ENCODE measurements at places on chromosomes 16 and 17.

GRCh38 chr17:21843318-21843865, 151.1 kb downstream of the KCNJ18 start:
- DNase-seq: no peak

DNA sequence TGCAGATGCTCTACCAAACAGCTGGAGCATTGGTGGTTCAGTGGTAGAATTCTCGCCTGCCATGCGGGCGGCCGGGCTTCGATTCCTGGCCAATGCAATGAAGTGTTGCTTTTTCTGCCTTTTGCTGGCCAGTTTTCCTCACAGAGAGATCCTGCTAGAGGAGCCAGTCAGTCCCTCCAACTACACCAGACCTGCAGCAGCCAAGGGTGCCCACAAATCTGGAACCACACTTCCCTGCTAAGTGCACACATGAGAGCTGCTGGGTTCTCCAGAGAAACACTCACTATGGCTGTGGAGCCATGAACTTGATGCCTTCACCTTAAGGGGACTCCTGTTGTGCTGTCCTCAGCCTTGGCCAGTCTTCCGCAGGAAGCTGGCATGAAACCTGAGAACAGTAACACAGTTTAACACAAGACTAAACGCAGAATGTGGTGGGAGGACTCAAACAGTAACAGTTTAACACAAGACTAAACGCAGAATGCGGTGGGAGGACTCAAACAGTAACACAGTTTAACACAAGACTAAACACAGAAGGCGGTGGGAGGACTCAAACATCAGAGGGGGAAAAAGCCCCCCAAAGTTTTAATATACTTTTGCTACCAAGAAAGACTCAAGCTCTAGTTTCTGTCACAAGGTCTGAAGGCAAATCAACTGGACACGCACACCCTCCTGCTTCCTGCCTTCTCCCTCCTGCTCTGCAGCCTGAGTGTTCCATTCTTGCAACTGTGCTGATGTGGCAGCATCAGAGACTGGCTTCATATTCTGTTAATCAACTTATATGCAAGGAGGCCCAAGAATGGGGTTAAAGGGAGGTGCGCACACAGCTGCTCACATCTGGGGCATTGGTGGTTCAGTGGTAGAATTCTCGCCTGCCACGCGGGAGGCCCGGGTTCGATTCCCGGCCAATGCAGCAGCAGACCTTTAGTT, 12.0 kb downstream of the VAC14 start:
- no peak for DNase-seq

- DNase-seq: peak; percentile 67
Measured at GRCh38 chr16:56999409-57000270, 10.3 kb downstream of the NLRC5 start.

DNA sequence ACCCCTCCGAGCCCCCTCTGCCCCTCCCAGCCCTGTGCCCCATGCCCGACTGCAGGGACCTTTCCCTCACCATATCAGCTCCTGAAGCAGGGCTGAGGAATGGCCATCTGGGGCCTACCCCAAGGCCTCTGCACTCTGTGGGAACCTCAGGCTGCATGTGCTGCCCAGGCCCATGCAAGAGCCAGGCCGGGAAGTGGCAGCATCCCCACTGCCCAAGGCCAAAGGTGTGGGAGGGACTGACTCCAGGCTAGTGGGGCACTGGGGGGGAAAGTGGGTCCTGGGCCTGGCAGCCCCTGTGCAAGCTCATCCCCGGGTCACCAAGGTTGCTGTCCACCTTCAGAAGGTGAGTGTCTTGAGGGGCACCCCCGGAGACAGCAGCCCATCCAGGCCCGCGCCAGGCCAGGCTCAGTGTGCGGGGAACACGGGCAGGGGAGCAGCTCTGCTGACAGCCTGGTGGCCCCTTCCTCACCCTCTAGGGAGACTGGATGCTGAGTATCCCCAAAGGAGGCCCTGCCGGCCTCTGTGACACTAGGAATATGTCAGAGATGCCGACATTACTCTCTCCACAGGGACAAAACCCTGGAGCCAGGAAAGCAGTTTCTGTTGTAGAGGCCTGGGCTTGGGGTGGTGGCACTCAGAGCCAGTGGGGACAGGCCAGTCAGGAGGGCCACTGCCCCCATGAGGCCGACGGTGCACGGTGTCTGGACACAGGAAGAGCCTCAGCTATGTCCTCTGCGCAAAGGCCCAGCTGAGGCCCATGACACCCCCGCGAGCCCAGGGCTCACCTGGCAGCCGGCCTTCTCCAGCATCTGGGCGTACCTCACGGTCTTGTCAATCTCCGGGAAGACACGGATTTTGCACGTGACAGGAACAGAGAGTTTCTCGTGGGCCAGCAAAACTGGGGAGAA, 3.3 kb downstream of the DUS1L start:
- no peak for DNase-seq

DNA sequence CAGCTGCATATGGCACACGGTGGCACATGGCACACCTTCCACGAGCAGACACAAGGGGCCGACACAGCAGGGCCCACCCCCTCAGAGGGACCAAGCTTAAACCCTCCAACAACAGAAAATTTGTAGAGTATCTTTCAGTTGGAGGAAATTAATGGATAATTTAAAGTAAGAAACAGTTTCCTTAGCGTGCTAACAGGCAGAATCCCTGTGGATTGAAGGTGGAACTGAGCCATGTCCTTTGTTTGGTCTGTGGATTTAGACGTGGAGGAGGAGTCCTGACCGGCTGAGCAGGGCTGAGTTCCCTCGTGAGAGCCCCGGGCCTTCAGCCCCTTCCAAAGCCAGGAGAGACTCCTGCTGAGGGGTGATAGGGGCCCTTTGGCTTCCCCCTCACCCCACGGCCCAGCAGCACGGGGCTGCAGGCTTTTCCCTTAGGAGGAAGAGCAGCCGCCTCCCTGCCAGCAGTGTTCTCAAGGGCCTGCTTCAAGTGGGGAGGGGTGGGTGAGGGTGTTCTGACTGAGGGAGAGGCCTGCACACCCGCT, 1.4 kb upstream of the CYB561 start:
- no peak for DNase-seq

Measured in CD4-positive, alpha-beta T cell treated with Interferon alpha-2 for 1 hour (primary cell).